NCI-H1930 (cell line): ENCODE measurements at places on chromosomes 5 and 9.

- no peak for DNase-seq
Observed at GRCh38 chr5:141960018-141960417, 2.0 kb upstream of the PCDH12 start.

DNA sequence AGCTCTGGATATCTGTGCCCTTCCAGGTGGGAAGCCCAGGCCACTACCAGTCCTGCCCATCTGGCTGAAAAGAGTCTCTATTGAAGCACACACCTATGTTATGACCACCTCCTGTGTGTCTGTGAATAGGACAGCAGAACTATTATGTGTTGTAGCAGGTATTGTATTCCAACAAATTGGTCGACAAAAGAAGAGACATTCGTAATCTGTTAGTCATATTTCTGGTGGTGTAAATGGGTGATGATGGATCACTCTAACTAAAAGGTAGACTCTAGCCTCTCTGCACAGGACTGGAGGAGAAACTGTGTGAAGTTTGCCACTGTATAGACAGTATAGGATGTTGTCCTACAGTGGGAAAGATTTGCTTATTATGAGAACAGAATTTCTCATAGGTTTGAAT lies 416.1 kb downstream of the TMEM38B start:
- no peak for DNase-seq

DNA sequence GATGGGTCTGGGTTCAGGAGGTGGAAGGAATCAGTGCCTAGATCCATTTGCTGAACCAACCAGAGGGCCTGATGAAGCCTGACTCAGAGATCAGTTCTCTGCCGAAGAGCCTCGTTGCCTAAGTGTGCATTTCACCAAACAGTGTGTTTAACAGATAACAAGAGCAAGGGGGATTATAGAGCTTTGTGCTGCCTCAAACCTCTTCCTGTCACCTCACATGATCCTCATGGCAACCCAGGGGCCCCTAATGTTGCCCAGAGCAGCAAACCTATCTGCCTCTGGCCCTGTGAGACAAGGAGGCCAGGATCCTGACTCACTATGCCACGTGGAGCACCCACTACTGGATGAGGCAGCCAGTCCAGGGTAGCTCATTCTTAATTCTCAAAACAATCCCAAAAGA lies 66.3 kb upstream of the EPB41L4B start:
- DNase-seq = no peak

- DNase-seq = no peak
Observed at GRCh38 chr5:102711525-102712385, 43.4 kb upstream of the PAM start.

DNA sequence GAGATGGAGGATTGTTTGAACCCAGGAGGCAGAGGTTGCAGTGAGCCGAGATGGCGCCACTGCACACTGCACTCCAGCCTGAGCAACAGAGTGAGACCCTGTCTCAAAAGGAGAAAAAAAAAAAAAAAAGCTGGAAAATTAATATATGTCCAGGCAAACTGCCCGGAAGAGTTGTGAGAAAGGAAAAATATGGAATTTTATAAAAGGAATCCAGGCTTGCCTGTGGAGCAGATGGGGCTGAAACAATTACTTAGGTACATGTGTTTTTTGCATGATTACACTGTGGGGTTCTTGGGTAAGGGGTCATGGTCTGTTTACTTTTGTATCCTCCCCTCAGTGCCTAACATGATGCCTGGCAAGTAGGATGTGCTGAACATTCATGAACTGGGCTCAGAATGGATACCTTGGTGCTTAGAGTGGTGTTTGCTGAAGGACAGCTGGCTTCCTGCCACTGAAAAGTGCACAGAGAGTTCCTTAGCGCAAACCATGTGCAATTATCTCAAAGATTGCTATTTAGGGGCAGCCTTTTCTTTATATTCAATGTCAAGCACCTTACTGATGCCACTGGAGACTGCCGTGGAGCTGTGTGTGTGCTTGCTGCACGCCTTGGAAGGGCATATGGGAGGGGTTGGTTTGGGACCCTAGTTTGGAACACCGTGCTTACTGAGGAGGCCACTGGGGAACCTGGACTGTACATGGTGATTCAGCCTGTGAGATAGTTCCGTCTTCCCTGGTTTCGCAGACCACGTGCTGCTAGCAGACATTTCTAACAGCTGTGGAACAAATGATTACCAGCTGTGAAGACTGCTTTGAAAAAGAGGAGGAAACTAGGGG lies 78.4 kb downstream of the MAP1B start:
- no peak for DNase-seq
